Stimulated activated CD4-positive, alpha-beta T cell treated with anti-CD3 and anti-CD28 coated beads, Interleukin-1b, Interleukin-23, amount 100 ng/mL, for 1 hour (primary cell): ENCODE measurements at places on chromosomes 11 and 22.

GRCh38 chr11:83120327-83120726 is 36.6 kb upstream of the PCF11 start:
- DNase-seq, result no peak

DNA sequence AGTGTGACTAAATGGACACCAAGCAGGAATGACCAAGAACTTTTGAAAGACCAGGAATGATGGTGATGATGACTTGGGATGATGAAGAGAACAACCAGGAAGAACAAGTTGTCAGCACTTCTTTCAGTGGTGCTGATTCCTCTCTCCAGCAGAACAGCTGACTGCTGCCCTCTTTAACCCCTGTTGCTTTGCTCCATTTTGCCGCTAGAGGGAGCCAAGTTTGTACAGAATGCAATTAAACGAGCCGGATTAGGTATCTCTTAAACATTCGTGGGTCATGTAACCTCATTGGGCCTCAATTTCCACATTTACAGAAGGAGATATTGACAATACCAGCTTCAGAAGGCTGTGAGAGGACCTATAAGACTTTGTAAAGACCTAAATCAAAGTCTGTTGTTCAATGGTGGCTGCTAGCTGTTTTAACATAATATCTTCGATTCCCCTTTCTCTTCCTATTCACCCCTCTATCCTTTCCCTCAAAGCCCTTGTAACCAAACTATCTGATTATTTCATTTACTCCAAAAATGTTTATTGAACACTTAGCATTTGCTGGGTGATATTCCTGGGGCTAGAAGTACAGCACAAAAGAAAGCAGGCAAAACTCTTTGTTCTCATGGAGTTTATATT is 1.9 kb downstream of the OR4S1 start:
- DNase-seq, result peak; percentile 33

- DNase-seq, result no peak
Measured at GRCh38 chr11:57515332-57516060, at the start of gene SLC43A1. SLC43A1 (minus strand) TSS chr11:57515702; CDS start chr11:57514111, 1,591 bp downstream.

DNA sequence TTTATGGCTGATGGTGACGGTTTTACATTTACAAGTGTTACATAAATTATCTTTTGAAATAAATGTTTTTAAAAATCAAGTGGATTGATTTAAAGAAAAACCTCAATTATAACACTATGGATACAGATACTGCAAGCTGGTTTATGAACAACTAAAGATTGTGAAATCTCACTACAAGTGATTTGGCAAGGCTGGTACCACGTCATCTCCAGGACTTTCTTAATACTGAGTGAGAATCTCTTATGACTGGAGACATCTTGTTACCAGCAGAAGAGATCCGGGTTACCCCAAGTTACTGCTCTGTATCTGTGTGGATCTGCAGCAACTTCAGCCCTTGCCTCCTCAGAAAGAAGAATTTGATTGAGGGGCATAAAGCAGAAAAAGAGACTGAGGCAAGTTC is 452.9 kb downstream of the MN1 start:
- no peak for DNase-seq

DNA sequence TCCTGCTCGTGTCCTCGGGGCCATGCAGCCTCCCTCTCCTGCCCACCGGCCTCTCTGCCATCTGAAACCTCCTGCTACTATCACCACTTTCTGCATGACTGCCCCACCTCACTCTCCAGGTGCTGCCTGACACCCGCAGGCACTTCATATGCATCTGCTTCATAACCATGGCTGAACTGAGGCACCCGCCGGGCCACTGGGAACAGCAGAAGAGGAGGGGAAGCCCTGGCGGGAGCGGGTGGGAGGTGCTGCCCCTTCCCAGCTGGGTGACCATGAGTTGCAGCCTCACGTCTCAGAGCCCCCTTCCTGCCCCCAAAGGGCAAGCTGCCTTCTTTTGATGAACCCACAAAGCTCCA is 21.7 kb upstream of the PICK1 start:
- DNase-seq, result no peak

DNA sequence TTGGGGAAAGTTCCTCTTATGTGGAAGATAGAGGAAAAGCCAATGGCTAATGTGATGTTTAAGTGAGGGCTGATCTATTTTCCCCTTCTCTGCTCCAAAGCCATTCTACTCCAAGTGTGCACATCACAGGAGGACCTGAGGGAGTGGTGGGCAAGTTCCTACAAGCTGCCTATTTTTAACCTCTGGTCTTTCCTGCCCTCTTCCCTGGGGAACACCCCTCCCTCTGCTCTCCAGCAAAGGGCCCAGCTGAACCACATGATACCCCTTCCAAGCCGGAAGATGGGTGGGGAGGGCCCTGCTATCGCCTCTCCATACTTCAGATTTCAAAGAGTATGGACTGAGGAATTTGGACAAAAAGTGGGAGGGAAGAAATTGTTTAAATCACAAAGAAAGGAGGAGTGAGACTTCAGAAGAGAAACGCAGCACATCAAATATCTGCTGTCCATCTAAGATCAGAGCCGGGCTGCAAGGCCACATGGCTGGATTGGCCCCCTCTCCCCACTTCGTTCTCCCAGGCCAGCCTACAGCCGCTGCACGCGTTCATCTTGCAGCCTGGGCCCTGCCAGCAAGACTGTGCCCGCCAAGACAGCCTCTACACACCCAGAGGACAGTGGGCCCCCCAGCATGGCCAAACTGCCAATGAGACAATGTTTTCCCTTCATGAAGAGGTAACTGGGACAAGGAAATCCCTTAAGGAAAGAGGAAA is 77.5 kb downstream of the MICAL3 start:
- no peak for DNase-seq

GRCh38 chr11:77374611-77375031 is 73.1 kb upstream of the GDPD4 start:
- DNase-seq, result no peak

DNA sequence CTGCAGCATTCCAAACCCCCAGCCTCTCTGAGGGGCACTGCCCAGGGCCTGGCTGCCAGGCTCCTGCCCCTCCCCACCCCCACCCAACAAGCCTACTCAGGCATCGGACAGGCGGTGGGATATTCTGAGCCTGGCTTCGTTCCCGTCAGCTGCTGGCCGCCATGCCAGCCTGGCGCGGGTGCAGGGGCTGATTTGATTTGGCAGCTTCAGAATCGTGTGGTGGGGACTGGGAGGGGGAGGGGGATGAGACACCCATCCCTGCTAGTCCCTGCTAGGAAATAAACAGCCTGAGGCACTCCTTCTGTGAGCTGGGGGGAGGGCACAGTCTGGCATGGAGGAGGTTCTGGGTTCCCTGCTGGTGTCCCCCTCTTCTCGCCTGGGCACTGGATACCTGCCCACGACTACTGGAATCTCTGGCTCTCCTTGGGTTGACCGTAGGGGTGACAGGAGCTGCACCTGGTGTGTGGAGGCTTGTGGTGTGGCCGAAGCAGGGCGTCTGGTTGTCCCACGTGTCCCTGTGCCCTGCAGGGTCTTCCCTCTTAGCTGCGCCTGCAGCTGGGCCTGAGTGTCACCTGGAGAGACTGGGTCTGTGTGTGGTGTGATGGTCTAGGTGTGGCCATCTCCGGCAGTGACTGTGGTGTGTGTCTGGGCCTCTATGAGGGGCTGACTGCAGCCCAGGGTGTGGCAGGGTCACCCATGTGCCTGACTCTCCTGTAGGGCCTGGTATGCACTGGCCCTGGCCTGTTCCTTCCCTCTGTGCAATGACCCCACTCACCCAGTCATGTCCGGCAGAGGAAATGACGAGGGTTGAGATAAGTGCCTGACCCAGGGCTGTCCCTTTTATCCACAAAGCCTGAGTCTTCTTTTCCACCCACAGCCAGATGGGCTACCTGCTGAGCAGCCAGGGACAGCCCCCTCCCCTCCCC is 42.2 kb downstream of the PDE2A start:
- no peak for DNase-seq

- DNase-seq, result no peak
Measured at GRCh38 chr22:28047740-28048139, 128.7 kb upstream of the PITPNB start.

DNA sequence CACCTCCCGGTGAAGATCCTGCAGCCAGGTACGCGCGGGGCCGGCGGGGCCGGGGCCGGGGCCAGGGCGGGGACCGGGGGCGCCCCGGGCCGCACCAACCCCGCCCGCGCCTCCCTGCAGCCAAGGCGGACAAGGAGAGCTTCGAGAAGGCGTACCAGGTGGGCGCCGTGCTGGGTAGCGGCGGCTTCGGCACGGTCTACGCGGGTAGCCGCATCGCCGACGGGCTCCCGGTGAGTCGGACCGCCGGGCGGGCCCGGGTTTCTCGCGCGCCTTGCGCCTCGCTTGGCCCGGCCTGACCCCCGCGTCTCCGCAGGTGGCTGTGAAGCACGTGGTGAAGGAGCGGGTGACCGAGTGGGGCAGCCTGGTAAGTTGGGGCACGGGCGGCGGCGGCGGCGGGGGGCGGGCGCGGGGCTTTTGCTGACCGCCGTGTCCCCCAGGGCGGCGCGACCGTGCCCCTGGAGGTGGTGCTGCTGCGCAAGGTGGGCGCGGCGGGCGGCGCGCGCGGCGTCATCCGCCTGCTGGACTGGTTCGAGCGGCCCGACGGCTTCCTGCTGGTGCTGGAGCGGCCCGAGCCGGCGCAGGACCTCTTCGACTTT is 531 bp downstream of the PIM3 start:
- DNase-seq, result no peak

DNA sequence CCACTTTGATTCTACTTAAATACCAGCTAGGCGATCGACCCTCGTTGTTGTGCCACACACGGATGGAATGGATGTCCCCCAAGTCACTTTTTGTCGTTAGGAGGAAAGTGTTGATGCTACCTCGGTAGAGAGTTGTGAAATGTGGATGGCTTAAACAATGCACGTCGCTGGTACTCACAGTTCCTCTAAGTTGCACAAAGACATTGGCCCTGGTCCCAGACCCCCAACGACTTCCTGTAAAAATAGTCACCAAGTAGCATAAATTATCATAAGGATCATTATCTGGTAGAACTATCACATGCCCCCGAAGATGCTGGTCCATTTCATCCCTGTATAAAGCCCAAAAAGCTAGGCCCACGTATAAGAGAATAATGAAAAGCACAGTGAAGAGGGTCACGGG is 3.8 kb downstream of the PKDREJ start:
- no peak for DNase-seq

DNA sequence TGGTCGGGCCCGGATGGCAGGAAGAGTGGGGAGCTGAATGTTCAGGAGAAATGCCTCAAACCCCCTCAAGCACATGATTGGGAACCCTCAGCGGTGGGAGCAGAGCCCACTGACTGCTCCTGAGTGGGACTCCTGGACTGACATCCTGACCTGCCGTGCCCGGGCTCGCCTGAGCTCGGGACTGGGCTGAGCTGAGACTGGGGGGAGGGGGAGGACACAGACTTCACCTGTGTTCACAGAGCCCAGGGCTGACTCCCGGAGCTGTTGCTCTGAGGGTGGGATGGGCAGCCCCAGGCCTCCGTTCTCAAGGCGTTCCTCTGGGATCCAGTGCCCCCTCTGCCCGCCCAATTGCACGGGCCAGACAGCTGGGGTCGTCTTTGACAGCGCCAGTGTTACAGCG is 24.6 kb downstream of the DAGLA start:
- no peak for DNase-seq

- no peak for DNase-seq
Measured at GRCh38 chr11:129458756-129459535, 83.3 kb downstream of the BARX2 start.

GRCh38 chr11:36062796-36063365 is 119.0 kb downstream of the LDLRAD3 start:
- DNase-seq, result no peak

DNA sequence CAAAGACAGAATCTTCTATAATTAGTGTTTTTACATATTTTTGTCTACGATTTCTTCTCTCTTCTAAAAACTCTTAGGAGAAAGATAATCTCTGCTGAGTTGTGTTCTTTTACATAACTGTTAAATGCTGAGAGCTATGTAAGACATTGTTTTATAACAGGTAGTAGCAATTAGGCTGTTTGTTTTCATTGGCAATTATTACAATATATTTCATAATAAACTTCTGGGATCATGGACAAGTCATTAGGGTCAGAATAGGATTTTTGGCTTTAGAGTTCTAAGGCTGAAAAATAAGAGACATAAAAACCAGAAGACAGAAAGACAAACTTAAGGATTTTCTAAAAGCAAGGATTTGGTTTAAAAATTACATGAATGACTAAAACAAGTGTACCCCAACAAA is 120.8 kb downstream of the DCDC1 start:
- DNase-seq, result no peak

DNA sequence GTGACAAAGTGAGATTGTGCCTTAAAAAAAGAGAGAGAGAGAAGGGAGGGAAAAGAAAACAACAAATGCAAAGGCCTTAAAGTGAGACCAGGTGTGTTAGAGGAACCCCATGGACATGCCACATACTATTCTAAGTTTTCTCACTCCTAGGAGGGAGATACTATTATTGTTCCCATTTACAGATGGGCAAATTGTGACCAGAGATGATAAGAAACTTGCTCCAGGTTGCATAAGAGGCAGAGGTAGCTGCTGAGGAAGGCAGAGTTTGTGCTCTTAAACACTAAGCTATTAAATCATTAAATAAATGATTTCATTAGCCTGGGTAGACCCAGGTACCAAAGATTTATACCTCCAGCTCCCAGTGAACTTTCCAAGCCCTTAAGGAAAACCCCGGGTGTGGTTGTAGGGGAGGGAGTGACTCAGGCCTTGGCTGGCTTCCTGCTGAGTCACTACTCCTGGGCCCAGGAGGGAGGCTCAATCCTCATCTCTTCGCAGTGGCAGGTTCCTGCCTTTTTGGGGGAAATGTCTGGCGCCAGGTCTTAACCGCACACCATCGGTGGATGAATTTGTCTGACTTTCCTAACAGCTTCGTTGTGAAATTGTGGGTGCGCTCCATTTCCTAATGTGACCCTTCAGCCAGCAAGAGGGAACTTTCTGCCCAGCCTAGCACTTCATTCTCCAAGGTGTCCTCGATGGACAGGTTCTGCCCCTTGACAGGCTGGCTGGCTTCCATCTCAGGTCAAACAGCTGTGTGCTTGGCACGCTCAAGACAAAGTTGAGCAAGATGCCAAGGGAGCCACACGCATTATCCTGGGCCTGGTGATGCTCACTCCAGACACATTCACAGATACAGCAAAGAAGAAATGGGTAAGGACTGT is 33.4 kb upstream of the PTPRJ start:
- DNase-seq, result no peak

GRCh38 chr11:103109818-103110388 is 677 bp downstream of the DYNC2H1 start:
- no peak for DNase-seq
